HS-27A (cell line): ENCODE measurements at places on chromosomes 2 and 18.

DNA sequence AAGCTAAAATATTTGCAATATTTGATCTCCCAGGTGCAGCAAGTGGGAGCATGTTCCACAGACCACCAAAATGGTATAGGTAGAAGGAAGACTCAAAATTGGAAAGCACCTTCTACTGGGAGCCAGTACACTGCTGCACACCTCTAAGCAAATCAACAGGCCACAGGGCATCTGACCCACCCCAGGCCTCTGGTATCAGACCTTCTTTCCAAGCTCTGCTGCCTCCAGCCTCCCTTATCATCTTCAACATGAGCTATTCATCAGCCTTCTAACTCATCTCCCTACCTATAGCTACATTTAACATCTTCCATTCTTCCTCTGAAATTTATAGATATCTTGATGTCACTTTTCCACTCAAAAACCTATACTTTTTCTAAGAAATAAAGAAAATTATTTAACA is 294.8 kb downstream of the ZEB2 start:
- DNase-seq: no peak

DNA sequence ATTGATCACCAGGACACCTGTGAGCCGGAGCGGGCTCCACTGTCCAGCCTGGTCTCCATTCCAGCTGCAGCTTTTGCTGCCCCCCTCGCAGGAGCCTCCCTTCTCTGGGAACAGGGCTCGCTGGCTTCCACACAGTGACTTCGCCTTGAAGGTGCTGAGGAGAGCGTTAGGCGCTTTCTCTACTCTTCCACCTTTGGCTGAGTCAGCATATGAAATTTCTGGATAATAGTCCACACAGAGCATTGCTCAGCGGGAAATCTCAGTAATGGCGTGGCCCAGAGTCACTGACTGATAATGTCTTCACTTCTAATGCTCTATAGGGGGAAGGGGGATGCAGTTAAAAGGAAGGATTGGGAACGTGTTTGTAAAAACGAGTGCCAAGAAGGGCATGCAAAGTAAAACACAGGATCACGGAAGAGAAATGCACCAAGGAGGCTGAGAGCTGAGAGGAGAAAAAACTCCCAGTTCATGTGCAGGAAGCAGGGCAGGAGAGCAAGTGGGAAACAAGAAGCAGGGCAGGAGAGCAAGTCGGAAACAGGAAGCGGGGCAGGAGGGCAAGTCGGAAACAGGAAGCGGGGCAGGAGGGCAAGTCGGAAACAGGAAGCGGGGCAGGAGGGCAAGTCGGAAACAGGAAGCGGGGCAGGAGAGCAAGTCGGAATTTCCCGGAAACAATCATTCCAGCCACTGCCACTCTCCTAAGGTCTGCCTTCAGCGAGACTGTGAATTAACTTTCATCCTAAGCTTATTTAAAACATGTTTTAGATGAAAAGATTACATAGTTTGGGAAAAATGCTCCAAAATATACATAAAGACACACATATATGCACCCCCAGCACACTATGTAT is 77.7 kb downstream of the MYT1L start:
- no peak for DNase-seq

- DNase-seq: no peak
Measured at GRCh38 chr2:190311893-190312634, 7.6 kb downstream of the HIBCH start.

DNA sequence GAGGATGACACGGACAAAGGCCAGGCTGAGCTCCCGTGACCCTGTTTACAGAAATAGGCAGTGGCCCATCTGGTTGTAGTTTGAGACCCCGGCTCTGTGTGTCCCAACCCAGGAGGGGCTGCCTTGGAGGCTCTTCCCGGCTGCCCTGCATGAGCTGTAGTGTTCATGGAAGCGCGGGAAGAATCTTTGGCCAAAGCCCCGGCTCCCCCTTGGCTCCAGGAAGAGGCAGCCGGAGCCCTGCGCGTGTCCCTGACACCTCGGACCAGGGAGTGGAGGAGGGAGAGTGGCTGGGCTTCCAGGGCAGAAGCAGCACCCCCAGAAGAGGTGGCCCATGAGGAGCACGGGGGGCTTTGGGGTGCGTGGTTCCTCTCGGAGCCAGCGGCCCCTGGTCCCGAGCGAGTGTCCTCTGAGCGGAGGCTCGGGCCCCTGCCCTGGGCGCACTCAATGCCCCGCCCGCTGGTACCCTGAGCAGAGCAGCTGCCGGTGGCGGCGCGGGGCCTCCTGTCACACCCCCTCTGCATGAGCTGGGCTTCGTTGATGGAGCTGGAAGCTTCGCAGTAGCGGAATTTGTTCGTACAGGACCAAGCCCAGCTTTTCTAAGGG is 21.7 kb downstream of the GPR35 start:
- no peak for DNase-seq

- DNase-seq: no peak
Measured at GRCh38 chr2:133953524-133953923, 300.3 kb upstream of the MGAT5 start.

DNA sequence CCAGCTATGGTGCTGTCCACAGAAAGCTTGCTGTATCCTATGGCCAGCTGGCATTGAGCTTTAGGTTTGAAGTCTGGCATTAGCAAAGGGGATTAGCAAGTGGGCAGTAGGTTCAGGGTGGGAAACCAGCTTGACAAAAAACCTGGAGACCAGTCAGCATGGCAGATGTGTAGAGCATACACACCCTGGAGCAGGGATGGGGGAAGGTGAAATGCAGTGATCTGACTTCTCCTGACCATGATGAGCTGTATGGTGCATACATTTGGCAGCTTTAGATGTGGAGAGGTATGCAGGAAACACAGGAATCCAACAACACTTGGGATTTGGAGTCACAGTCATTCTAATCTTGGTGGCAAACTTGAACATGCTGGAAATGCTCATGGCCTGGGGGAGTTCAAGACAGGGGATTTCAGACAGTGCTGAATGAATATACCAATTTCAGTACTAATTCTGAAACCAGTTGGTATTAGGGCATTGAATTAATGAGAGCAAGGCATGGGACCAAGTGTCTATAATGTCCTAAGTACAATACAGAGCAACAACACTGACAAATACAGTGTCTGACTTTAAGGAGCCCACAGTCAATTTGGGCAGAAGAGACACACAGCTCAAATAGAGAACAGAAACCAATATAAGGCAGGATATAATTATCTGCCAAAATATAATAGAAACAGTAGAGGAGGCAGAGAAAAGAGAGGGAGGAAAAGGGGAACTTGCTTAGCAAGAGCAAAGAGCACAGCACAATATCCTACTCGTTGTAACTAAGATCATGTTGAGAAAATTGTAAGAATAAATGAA is 11.8 kb downstream of the ARHGAP15 start:
- DNase-seq: no peak

- DNase-seq: no peak
Measured at GRCh38 chr2:49988276-49988675, 834.0 kb upstream of the FSHR start.

GRCh38 chr2:50651676-50652075 is 380.3 kb downstream of the NRXN1 start:
- no peak for DNase-seq

DNA sequence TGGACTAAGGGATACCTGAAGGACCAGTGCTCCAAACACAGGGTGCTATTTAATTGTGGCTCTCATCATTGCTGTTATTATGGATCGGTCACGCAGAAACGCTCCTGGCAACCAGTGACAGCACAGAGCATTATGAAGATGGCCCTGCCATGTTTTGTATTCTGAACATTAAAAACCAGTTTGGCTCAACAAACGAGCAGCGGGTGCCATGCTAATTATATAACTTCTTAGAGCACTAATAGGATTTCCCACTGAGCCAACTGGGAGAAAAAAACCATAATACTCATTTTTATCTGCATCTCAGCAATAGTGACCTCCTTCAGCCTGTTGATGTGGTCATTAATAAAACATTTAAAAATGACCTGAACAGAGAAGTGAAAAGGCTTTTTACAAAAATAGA is 212.8 kb downstream of the STK39 start:
- DNase-seq: no peak

- no peak for DNase-seq
Measured at GRCh38 chr18:3297025-3297984, 35.4 kb downstream of the MYL12B start.

- no peak for DNase-seq
Measured at GRCh38 chr2:172613040-172613439, 57.1 kb downstream of the PDK1 start.

GRCh38 chr2:47087051-47087450 is 68.1 kb downstream of the STPG4 start:
- DNase-seq: no peak

GRCh38 chr2:45889620-45890370 is 238.3 kb downstream of the PRKCE start:
- DNase-seq: no peak

DNA sequence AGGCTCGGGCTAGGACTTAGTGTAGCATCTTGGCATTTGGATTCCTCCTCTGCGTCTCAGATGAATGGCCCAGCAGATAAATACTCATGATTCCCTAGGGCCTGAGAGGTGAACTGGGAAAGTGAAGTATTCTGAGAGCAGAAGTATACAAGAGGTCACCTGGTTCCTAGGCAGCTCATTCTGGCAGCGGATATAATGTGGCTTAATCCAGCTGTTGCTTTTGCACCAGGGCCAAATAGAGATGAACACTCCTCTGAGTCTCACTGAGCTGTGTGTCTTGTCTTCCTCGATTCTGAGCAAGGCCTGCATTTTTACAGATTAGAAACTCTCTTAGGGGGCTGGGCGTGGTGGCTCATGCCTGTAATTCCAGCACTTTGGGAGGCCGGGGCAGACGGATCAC is 196.1 kb downstream of the SLC4A3 start:
- no peak for DNase-seq

- DNase-seq: no peak
Measured at GRCh38 chr2:144364944-144365738, 154.8 kb downstream of the ZEB2 start.

GRCh38 chr2:54546923-54547720 is 91.0 kb downstream of the SPTBN1 start:
- DNase-seq: no peak

DNA sequence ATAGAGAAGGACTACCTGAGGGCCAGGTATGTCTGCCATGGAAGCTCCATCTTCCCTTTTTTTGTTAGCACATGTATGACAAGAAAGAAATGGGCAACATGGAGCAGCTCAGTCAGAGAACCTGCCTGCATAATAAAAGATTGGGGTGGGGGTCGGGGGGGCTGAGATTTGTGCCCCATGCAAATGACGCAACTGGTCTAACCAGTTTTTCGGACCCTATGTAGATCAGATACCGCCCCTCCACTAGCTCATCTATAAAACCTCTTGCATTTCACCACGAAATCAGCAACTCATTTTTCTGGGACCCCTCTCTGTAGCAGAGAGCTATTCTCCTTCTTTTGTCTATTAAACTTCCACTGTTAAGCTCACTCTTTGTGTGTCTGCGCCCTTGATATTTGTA is 657.2 kb downstream of the ERBB4 start:
- no peak for DNase-seq

DNA sequence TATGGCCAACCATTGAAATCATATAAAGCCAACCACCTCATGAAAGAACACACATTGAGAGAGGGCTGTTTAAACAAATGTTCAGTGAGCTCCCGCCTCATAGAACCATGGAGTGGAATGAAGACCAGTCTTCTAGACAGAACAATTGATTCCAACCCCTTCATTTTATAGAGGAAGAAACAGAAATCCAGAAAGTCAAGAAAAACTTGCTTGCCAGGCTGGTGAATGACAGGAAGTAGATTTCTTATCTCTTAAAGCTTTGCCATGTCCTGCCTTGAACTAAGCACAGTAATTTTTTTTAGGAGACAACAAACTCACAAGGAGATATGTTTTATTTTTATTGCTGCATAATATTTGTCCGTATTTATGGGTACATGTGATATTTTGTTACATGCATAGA is 16.5 kb upstream of the NRP2 start:
- no peak for DNase-seq

DNA sequence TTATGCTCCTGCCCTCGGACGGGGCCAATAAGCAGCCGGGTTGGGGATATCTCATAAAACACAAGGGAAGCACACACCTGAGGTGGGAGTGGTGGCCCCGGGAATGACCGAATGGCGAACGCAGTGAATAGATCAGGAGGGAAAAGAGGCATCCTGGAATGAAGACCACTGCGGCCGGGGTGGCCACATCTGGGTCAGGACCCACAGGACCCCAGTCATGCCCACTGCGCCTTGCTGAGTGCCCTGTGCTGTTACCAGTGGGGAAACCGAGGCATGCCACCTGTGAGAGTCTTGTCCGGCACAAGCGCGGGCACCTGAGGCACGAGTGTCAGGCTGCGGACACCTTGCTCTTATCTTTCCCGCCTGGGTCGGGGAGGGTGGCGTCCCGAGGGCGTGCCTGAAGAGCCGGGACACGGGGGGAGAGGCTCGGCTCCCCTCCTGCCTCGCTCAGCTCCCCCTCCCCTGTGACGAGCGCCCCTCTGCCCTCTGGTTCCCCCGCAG is 1.6 kb downstream of the PDCD1 start:
- DNase-seq: no peak

GRCh38 chr2:56590611-56591010 is 406.8 kb downstream of the CCDC85A start:
- no peak for DNase-seq

GRCh38 chr2:65539633-65540032 is 107.2 kb upstream of the SPRED2 start:
- DNase-seq: no peak

DNA sequence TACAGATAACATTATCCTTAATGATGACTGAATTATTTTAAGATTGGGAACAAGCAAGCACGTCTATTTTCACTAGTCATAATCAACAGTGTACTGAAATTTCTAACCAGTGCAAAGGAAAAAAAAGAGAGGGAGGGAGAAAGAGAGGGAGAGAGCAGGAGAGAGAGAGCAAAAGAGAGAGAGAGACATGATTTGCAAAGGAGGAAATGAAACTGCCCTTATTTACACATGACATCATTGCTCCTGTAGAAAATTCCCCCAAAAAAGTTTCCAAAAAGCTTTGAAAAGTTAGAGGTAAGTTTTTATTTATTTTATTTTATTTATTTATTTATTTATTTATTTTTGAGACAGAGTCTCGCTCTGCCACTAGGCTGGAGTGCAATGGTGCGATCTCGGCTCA is 355.3 kb upstream of the CELF4 start:
- DNase-seq: no peak

DNA sequence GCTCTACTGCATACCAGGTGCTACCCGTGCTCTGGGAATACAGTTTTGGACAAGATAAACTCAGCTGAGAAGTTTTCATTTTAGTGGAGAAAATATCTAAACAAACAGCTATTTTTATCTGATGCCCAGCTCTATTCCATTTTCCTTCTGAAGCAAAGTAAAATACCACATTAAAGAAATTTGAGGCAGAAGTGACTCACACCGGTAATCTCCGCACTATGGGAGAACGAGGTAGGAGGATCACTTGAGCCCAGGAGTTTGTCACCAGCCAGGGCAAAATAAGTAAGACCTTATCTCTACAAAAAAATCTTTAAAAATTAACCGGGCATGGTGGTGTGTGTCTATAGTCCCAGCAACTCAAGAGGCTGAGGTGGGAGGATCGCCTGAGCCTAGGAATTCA is 416.2 kb upstream of the LYPD1 start:
- no peak for DNase-seq

GRCh38 chr2:140658760-140659692 is 1471.8 kb downstream of the LRP1B start:
- DNase-seq: no peak

- DNase-seq: peak; percentile 95
Measured at GRCh38 chr2:100562613-100563406, at the start of gene PDCL3. Gene PDCL3, plus strand, starts transcription at chr2:100562993. Its CDS starts 75 bp downstream, at chr2:100563068.
